ENCODE measurements at places on chromosomes 2 and 18. TPM values are rescaled to one million over a fixed set of nuclear protein-coding genes. Genes with fewer than 3 reads are reported as not detected.

The ELAC1 gene
- total RNA-seq: 3.2 TPM

The ARL4C gene
- 9.1 TPM for total RNA-seq

The SH2D6 gene
- not detected for total RNA-seq

The DUSP19 gene
- 0.97 TPM for total RNA-seq

The MEP1B gene
- not detected for total RNA-seq

The TNFRSF11A gene
- total RNA-seq: 7.3 TPM

The SETBP1 gene
- 3.7 TPM for total RNA-seq

The C2orf72 gene
- 1.3 TPM for total RNA-seq

The CHRND gene
- not detected for total RNA-seq

The FBXO41 gene
- 16.5 TPM for total RNA-seq

DNA sequence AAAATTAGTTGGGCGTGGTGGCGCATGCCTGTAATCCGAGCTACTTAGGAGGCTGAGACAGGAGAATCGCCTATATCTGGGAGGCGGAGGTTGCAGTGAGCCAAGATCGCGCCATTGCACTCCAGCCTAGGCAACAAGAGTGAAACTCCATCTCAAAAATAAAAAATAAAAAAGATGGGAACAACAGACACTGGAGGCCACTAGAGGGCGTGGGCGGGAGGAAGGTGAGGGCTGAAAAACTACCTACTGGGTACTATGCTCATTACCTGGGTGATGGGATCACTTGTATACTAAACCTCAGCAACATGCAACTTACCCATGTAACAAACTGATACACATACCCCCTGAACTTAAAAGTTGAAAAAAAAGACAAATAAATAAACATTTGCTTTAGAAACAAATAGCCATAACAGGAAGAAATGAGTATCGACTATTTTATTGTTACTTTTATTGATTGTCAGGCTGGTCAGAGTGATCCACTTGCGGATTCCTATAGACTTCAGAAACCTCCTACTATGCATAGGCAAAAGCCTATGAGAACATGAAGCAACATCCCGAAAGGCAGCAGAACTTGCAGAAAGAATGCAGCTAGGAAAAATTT is 61.0 kb downstream of the TMEM163 start:
- 0 out of 2 replicates have a peak, but pooled peaks cover 3% of the 10 kb centered on the region for H3K4me1 ChIP-seq
- no peaks in the 10 kb centered on the region for H3K27me3 ChIP-seq
- no peak overlapping the region for H3K27ac ChIP-seq
- H3K4me3 ChIP-seq: no peak overlapping the region
- DNase-seq: peak; percentile 81

DNA sequence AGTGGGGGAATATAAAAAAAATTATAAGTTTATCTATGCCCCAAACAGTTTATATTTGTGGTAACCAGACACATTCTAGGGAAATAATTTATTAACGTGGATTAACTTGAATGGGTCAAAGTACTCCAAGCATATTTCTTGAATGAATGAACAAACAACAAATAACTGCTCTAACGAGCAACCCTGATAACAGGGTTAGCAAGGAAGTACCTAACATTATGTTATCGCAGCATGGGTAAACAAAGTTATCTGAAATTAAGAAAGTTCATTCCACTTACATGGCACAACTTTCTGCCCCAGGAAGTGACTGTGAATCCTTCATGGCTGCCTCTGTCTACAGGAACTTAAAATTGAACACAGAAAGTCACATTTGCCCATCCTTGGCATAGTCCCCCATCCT is 812.9 kb upstream of the ACVR2A start:
- DNase-seq: no peak
- no peak overlapping the region for H3K27ac ChIP-seq
- no peaks in the 10 kb centered on the region for H3K27me3 ChIP-seq
- no peaks in the 10 kb centered on the region for H3K36me3 ChIP-seq
- H3K4me3 ChIP-seq: no peak overlapping the region

DNA sequence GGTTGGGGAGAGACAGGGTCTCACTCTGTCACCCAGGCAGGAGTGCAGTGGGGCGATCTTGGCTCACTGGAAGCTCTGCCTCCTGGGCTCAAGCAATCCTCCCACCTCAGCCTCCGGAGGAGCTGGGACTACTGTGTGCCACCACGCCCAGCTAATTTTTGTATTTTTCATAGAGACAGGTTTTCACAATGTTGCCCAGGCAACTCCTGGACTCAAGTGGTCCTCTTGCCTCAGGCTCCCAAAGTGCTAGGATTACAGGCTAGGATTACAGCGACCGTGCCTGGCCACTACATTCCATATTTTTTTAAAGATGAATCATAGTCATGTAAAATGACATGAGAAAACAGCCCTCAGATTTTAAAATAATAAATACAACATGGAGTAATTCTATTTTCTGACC is 32.3 kb downstream of the CWC22 start:
- H3K4me3 ChIP-seq: no peak overlapping the region
- no peaks in the 10 kb centered on the region for H3K27me3 ChIP-seq
- no peak for DNase-seq
- H3K4me1 ChIP-seq: no peaks in the 10 kb centered on the region
- peaks cover 17% of the 10 kb centered on the region for H3K36me3 ChIP-seq
- H3K27ac ChIP-seq: no peak overlapping the region

DNA sequence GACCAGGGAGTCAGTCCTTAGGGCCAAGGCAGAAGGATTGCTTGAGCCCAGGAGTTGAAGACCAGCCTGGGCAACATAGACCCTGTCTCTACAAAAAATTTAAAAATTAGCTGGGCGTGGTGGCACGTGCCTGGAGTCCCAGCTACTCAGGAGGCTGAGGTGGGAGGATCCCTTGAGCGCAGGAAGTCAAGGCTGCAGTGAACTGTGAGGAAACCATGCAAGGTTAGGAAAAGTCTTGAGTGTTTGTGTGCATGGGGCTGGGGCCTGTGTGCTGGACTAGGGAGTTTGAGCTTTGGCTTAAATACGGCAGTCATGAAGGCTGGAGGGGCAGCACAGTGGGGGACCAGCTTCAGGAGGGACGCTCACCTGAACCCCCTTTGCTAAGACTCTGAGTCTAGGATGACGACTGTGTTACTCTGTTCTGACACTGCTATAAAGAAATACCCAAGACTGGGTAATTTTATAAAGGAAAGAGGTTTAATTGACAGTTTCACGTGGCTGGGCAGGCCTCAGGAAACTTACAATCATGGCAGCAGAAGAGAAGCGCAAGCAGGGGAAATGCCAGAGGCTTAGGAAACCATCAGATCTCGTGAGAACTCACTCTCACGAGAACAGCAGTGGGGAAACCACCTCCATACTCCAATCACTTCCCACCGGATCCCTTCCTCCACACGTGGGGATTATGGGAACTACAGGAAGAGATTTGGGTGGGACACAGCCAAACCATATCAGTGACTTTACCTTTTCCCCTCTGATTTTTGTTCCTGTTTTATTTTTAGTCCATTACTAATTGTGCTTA is 39.4 kb downstream of the GORASP2 start:
- no peak for DNase-seq
- no peak overlapping the region for H3K27ac ChIP-seq
- no peaks in the 10 kb centered on the region for H3K4me1 ChIP-seq
- peaks cover 28% of the 10 kb centered on the region for H3K36me3 ChIP-seq
- H3K27me3 ChIP-seq: no peaks in the 10 kb centered on the region
- no peak overlapping the region for H3K4me3 ChIP-seq

DNA sequence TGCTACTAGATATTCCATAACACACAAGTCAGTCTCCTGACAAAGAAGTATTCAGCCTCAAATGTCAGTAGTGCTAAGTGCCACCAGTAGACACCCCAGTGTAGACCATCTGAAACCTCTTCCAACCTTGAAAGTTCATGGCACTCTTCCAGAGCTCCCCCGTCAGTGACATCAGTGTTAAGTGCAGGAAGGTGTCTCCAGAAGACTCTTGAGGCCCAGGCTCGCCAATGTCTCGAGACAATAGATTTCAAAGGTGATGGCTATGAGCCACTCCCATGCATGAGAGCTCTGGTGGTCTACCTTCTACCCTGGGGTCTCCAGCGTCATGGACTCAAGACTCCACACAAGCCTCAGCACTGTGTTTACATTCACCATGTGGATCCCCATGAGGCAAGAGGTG is 183.8 kb downstream of the SMAD2 start:
- DNase-seq: no peak
- H3K36me3 ChIP-seq: no peaks in the 10 kb centered on the region
- H3K4me1 ChIP-seq: peaks cover 3% of the 10 kb centered on the region
- H3K4me3 ChIP-seq: no peak overlapping the region
- H3K27ac ChIP-seq: no peak overlapping the region
- H3K27me3 ChIP-seq: peaks cover 10% of the 10 kb centered on the region

DNA sequence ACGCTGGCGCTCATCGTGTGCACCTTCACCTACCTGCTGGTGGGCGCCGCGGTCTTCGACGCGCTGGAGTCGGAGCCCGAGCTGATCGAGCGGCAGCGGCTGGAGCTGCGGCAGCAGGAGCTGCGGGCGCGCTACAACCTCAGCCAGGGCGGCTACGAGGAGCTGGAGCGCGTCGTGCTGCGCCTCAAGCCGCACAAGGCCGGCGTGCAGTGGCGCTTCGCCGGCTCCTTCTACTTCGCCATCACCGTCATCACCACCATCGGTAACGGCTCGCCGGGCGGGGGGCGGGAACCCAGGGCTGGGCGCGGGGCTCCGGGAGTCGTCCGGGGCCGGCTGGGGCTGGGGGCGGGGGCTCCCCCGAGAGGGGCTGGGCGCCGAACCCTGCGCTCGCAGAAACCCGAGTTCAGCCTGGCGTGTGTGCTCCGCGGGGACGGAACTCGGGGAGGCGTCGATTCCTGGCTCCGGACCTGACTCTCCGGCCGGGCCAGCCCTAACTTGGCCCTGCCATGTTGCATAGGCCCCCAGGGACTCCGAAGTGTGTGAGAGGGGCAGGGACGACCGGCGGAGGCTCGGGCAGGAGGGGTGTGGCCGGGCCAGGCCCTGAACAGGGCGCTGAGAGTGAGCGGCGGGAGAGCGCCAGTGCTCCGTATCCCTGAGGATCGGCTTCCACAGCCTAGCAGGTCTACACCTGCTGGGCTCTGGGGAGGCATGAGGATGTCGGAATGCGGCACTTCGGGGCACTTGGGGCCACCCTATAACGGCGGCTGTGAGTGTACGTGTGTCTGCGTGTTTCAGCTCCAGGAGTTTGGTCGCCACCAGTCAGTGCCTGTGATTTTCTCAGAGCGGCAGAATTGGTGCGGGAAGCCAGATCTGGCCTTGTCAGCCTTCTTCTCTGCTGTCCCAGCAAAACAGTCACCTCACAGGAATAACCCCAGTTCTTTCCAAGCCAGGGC is 651 bp downstream of the KCNK3 start:
- H3K4me1 ChIP-seq: no peaks in the 10 kb centered on the region
- DNase-seq: peak; percentile 79
- H3K36me3 ChIP-seq: no peaks in the 10 kb centered on the region
- H3K27ac ChIP-seq: no peak overlapping the region
- H3K27me3 ChIP-seq: peaks cover 46% of the 10 kb centered on the region

DNA sequence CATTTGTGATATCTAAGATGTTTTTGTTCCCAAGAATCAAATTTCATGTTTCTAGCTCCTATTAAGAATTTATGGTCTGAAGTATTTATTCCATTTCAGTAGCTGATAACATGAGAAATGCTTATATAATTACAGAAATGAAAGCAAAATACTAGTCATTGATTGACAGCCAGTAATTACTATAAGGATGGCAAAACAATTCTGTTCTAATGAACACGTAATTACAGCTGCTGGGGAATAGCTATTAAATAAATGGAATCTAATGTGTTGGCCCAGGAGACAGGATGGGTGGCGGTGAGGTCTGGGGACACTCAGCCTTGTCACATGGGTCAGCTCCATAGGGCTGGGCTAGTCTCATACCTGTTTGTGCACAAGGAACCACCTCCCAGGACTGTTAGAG is 263.5 kb downstream of the FHOD3 start:
- peaks cover 10% of the 10 kb centered on the region for H3K4me1 ChIP-seq
- H3K27ac ChIP-seq: no peak overlapping the region
- DNase-seq: no peak
- H3K36me3 ChIP-seq: no peaks in the 10 kb centered on the region
- H3K4me3 ChIP-seq: no peak overlapping the region
- no peaks in the 10 kb centered on the region for H3K27me3 ChIP-seq

- H3K36me3 ChIP-seq: no peaks in the 10 kb centered on the region
- H3K27ac ChIP-seq: no peak overlapping the region
- no peaks in the 10 kb centered on the region for H3K4me1 ChIP-seq
- H3K27me3 ChIP-seq: no peaks in the 10 kb centered on the region
- H3K4me3 ChIP-seq: no peak overlapping the region
These were observed 333.0 kb upstream of the SLC14A2 start for GRCh38 chr18:45282101-45282812.

GRCh38 chr2:138565230-138565598 is 63.6 kb downstream of the SPOPL start:
- H3K4me1 ChIP-seq: no peaks in the 10 kb centered on the region
- DNase-seq: no peak
- H3K27me3 ChIP-seq: no peaks in the 10 kb centered on the region
- no peak overlapping the region for H3K4me3 ChIP-seq
- H3K36me3 ChIP-seq: no peaks in the 10 kb centered on the region
